Right cardiac atrium (tissue), 5 donors: ENCODE measurements at places on chromosomes 7 and 10. TPM values are rescaled to one million over a fixed set of nuclear protein-coding genes. Genes with fewer than 3 reads are reported as not detected.

Gene ASB10
- polyA plus RNA-seq: 14.3 TPM

Gene HOXA3
- 1.0 TPM for polyA plus RNA-seq

Gene ANKRD61
- polyA plus RNA-seq: 0.11 TPM

Gene PTF1A
- not detected for polyA plus RNA-seq

Gene POLR1F
- 5.2 TPM for polyA plus RNA-seq

Gene FAM20C
- polyA plus RNA-seq: 17.6 TPM

Gene GRM3
- polyA plus RNA-seq: 0.05 TPM

Gene NYAP1
- polyA plus RNA-seq: 0.79 TPM

Gene CPA1
- 0.36 TPM for polyA plus RNA-seq

Gene GIMAP4
- polyA plus RNA-seq: 31.3 TPM

Gene NUTM2A
- 2.4 TPM for polyA plus RNA-seq

Gene LIPJ
- 0.02 TPM for polyA plus RNA-seq

Gene OR9A2
- not detected for polyA plus RNA-seq

Gene FFAR4
- 0.14 TPM for polyA plus RNA-seq

Gene ITPRID1
- polyA plus RNA-seq: not detected

Gene PNLIPRP2
- polyA plus RNA-seq: not detected

Gene GNGT1
- not detected for polyA plus RNA-seq

Gene OPN4
- 0.93 TPM for polyA plus RNA-seq

Gene KCNH2
- 132 TPM for polyA plus RNA-seq

Gene PPP1R9A
- polyA plus RNA-seq: 3.7 TPM

Gene UBE2H
- 38.2 TPM for polyA plus RNA-seq

Gene NPC1L1
- polyA plus RNA-seq: 0.05 TPM

Gene PRSS37
- not detected for polyA plus RNA-seq

Gene FEZF1
- polyA plus RNA-seq: not detected

Gene ST8SIA6
- 1.7 TPM for polyA plus RNA-seq

Gene DPP6
- 0.07 TPM for polyA plus RNA-seq

Gene CEP55
- 0.11 TPM for polyA plus RNA-seq

Gene GHRHR
- polyA plus RNA-seq: not detected

Gene TAC1
- 1.6 TPM for polyA plus RNA-seq

Gene BLNK
- polyA plus RNA-seq: 0.59 TPM

Gene TMEM236
- polyA plus RNA-seq: 0.27 TPM

Gene CCDC3
- 14.6 TPM for polyA plus RNA-seq

Gene FAM180A
- polyA plus RNA-seq: 3.7 TPM

Gene CALML3
- polyA plus RNA-seq: not detected

Gene C1QL3
- 0.09 TPM for polyA plus RNA-seq

Gene AGR3
- not detected for polyA plus RNA-seq

Gene AMPH
- polyA plus RNA-seq: 1.3 TPM

Gene DIP2C
- 7.9 TPM for polyA plus RNA-seq

Gene LEP
- 1.4 TPM for polyA plus RNA-seq

Gene NPY4R2
- polyA plus RNA-seq: 0.14 TPM

Gene PLEKHA1
- polyA plus RNA-seq: 15.7 TPM

Gene TSPAN33
- 7.4 TPM for polyA plus RNA-seq
